ENCODE measurements at places on chromosomes 7 and 10. TPM values are rescaled to one million over a fixed set of nuclear protein-coding genes. Genes with fewer than 3 reads are reported as not detected.

The CNTNAP2 gene
- 1.3 TPM for total RNA-seq

DNA sequence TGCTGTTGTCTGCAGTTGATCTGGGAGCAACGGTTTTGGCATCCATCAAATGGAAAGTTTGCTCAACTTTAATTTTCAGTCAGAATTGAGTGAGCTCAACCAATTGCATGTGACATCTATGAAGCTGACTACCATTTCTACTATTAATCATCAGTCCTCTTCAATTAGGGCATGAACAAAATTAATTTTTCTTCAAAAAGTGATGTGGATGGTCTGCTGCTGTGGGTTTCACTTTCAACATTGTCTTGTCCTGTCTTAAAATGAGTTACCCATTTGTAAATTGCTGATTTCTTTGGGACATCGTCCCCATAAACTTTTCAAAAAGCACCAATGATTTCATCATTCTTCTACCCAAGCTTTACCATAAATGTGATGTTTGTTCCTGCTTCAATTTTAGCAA, 176.7 kb upstream of the LRRN3 start:
- DNase-seq = no peak

DNA sequence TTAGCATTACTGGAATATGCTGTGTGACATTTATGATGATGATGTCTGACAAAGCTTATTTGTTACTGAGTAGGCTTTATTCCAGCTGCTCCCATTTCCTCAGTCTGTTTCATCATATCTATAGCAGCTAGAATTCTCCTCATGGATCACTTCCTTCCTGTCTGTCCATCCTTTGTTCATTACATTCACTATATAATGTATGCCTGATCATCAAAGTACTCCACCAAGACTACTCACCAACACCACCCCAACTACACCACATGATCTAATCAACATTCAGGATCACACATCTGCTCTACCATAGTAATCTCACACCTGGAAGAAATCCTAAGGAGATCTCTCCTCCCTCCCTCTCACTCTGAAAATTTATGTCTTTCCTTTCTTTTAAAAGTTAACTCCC, 61.3 kb downstream of the APBB1IP start:
- DNase-seq = no peak

GRCh38 chr7:2659556-2660358, 28.0 kb downstream of the TTYH3 start:
- no peak for DNase-seq

DNA sequence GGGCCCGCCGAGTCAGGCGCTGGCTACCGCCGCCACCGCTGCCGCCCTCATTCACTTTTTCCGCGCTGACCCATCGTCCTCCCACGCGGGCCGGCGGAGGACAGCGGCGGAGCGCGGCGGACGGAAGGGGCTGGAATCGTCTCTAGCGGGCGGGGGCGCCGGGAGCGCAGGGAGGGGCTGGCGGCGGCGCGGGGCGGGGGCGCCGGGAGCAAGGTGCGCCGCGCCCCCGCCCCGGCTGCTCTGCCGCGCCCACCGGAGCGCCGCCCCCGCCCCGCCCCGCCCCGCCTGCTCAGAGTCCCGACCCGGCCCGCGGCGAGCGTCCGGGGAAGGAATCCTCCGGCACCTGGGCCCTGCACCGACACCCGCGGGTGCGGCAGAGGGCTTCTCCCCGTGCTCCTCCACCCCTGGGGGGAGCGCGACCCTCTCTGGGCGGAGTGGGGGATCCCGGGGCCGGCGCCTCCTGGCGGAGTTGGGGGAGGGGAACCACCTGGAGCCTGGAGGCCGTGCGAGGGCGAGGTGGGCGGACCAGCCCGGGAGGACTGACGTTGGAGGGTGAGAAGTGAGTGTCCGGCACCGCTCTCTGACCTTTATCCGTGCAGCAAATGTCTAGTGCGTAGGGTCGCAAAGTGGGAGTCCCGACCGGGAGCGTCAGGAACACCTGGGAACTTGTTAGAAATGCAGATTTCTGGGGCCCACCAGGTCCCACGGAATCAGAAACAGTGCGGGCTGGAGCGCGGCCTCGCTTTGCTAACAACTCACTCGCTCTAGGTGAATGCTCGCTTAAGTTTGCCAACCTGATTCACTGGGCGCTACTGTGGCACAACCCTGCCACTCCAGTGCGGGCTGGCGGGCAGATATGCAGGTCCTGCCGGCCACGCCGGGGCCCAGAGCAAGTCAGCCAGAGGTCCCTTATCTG, at the start of gene COBL:
TSS of gene COBL (minus strand) at position 144 of the 916 bp plus-strand sequence. CDS start 176 bp downstream, outside the sequence.
- peak; percentile 88 for DNase-seq
